ENCODE measurements at places on chromosomes 2 and 18.

DNA sequence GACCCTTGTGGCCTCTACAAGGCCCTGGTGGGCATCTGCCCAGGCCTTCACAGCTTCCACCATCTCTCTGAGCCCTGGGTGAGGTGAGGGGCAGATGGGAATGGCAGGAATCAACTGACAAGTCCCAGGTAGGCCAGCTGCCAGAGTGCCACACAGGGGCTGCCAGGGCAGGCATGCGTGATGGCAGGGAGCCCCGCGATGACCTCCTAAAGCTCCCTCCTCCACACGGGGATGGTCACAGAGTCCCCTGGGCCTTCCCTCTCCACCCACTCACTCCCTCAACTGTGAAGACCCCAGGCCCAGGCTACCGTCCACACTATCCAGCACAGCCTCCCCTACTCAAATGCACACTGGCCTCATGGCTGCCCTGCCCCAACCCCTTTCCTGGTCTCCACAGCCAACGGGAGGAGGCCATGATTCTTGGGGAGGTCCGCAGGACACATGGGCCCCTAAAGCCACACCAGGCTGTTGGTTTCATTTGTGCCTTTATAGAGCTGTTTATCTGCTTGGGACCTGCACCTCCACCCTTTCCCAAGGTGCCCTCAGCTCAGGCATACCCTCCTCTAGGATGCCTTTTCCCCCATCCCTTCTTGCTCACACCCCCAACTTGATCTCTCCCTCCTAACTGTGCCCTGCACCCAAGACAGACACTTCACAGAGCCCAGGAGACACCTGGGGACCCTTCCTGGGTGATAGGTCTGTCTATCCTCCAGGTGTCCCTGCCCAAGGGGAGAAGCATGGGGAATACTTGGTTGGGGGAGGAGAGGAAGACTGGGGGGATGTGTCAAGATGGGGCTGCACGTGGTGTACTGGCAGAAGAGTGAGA lies 2.0 kb downstream of the PROC start:
- no peak for DNase-seq

DNA sequence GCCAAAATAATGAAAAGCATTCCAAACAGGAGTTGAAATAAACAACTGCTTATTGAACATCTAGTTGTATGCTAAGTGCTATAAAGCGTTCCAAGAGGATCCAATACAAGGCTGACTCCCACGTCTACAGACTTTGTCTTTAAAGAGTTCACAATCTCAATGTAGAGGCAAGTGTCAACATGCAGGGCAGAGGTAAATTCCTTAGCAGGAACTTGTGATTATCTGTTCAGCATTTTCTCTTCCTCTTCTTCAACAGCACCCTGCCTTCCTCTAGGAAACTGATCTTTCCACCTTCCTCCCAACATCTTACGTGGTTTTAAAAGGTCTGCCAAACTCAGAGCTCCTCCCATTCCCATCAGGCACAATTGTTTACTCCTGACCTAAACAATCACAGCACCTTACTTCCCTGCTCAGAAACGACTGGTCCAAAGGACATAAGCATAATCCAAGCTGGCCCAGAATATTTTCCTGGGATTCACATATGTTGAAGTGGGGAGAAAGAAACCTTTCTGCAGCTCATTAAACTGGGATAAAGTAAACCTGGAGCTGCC lies 83.9 kb downstream of the ITSN2 start:
- no peak for DNase-seq

DNA sequence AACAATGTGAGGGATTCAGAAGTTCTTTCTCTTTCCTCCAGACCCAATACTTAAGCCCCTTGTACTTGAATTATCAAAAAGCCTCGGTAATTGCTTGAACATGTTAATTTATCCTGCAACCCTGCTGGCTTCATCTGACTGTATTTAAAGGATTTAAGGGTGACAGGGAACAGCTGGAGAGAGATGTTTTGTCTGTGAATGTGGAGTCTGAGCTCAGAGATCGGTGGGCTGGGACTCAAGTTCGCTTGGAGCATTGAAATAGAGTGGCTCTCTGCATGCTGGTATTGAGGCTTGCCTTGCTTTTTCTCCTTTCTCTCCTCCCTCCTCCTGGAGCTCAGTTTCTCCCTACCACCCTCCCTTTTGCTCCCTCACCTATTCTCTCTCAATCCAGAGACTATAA lies 73.6 kb downstream of the BOD1L2 start:
- DNase-seq = no peak

DNA sequence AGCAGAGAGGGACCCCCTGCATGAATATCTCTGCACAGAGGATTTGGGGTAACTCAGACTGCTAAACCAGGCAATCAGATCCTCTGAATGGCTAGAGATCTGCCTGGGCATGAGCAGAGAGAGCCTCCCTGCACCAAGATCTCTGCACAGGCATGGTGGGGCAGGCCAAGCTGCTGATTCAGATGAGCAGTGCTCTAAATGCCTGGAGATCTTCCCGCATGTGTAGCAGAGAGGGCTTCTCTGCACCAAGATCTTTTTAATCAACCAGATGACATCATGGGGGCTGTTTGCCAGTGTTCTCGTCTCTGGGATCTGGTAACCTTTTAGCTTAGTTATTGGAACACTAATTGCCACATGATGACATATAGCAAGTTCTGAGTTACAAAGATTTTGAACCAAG lies 301.3 kb upstream of the GALNT5 start:
- no peak for DNase-seq

DNA sequence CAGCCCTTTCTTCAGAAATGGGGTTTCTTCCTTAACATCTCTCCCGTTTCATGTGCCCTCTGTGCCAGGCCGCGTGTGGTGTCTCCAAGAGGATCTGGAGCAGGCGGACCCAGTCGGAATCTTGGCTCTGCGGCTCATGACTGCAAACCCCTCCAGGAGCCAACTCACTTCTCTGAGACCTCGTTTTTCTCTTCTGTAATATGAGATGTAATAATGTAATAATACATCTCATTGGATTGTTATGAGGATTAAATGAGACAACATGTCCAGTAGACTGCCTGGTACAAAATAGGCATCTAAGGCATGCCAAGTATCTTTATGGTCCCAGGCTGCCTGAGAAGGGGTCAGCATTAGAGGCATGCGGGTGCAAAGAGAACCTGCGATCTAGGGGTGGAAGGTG lies 221.3 kb upstream of the REV1 start:
- no peak for DNase-seq

- DNase-seq = no peak
Observed at GRCh38 chr2:73054980-73055379, 16.5 kb downstream of the SFXN5 start.

GRCh38 chr2:112118148-112118547 lies 20.0 kb upstream of the FBLN7 start:
- no peak for DNase-seq

- no peak for DNase-seq
Observed at GRCh38 chr2:205728366-205728765, 46.1 kb downstream of the NRP2 start.

- DNase-seq = no peak
Observed at GRCh38 chr18:37266290-37266689, 299.3 kb downstream of the CELF4 start.

- no peak for DNase-seq
Observed at GRCh38 chr2:186328838-186329237, 157.2 kb upstream of the ZC3H15 start.

- no peak for DNase-seq
Observed at GRCh38 chr2:46870051-46870839, 45.4 kb downstream of the MCFD2 start.

DNA sequence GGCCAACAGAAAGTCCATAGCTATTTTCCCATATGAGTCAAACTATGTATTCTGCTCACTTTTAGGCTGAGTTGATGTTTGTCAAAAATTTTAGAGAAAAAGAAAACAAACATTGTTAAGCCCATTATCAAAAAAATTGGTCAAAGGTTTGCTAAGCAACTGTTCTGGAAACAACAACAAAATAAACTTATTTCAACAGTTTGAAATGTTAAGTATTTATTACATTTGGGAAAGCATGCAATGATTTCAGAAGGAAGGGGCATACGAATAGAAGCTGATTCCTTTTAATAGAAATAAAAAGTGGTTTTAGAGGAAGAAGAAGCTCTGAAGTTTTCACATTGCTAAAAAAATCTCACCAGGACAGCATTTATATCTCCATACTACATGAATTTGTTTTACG lies 1837.5 kb upstream of the CELF4 start:
- DNase-seq = no peak

DNA sequence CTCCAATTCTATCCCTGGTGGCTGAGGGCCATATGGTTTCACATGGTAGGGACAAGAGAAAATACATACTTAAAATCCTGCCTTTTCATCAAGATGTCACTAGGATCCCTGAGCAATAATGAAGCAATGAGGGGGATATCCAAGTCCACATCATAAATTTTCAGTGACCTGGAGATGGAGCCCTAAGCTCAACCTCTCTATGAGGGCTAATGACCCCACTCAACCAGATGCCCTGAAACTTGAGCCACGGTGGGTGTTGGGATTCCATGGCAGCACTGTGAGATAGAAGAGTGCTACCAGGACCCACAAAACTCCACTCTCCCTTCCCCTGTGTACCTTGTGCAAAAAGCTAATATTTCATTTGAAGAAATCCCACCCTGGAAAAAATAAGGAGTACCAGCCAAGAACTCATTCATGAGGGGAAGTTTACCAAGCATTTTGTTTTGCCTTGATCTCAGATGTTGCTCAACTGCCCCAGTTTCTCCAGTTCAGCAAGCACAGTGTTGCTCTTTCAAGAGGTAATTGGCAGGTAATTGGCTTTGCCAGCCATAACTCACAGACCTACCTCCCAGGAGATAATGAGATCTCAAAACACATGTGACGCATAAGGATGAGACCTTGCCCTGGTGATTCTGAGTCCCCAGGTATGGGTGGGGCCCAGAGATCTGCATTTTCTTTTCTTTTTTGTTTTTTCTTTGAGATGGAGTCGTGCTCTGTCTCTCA lies 51.0 kb upstream of the TTC39C start:
- no peak for DNase-seq

DNA sequence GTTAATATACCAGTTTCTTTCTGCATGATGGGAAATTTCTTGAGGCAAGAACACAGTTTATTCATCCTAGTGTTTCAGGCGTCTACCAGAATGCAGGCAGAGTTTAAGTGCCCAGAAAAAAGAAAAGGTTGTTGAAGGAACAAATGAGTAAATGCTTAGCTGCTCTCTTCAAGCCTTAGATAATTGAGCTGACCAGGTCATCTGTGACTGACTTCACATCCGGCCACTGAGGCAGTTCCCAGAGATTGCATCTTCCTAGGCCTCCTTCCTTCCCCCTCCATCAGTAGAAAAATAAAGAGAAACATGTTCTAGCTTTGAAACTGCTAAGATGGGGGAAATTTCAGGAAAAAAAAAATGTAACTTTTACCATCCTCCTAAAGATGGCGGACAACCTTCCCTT lies 9.4 kb upstream of the TMEM163 start:
- DNase-seq = no peak

- DNase-seq = no peak
Observed at GRCh38 chr18:73235491-73235890, 367.7 kb upstream of the NETO1 start.

DNA sequence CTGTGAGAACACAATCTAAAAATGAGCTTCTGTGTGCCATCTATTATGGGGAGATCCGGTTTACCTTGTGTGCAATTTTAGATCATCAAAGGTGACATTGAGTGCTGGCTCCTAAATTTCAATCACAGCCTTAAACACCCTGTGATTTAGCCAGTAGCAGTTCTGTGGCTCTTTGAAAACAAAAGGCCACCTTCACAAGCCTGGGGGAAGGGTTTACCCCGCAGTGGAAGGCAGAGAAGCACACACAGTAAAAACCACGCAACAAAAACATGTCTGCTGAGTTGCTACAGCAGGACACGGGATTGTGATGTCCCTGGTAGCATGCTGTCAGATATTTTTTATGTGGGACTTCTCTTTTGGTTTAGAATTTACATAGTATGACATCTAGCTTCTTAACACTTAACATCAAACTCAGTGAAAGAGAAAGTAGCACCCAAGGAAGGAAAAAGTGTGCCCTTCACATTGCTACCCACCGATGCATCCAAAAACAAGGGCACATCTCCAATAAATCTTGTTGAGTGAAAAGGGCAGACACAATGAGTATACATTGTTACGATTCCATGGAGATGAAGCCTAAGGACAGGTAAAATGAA lies 56.1 kb upstream of the RNF152 start:
- no peak for DNase-seq

DNA sequence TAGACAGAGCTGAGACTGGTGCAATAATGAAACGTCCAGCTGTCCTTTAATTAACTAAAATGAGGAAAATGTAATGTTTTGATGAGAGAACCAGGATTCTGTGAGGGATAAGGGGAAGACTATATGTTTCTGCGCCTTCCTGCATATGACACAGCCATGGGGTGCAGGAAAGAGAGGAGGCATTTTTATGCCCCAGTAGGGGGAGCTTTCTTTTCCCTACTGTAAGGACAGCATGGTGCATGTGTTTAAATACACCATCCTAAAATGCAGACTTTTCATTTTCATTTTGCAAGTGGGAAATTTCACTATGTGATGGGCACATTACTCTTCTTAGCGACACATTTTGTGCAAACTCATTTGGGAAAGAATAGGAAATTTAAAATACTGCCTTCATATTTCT lies 446.1 kb downstream of the ARHGAP15 start:
- DNase-seq = no peak

- no peak for DNase-seq
Observed at GRCh38 chr18:13660510-13660909, 65.8 kb downstream of the FAM210A start.

DNA sequence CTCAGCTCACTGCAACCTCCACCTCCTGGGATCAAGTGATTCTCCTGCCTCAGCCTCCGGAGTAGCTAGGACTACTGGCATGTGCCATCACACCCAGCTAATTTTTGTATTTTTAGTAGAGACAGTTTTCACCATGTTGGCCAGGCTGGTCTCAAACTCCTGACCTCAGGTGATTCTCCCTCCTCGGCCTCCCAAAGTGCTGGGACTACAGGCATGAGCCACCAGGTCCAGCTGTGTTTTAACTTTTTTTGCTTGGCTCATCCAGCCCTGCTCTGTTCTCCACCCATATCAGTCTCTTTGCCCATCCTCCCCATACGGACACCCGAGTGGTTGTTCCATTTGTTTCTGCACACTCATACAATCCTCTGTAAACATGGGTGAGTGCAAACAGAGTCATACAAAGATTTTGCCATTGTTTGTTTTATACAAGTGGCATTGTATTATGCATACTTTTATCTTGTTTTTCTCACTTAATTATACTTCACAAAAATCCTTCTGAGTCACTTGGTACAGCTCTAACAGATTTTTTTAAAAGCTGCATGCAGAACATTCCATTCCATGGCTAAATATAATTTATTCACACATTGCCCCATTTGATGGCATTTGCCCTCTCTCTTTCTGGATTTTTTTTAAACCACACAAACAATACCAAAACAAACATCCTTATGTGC lies 5.3 kb downstream of the APOB start:
- no peak for DNase-seq
